SJSA1 (cell line): ENCODE measurements at places on chromosomes 1 and 21.

DNA sequence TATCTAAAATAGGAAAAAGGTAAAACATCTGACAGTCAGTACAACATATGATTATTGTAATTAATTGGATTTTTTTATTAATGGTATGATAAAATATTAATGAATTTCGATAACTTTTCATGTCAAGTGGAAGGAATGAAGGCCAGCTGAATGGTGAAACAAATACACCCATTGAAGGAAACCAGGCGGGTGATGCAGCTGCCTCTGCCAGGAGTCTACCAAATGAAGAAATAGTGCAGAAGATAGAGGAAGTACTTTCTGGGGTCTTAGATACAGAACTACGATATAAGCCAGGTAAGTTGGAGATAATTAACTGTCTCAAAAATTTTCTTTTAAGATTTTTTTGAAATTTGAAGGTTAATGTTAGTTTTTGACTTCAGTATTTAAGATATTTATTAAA, 3.2 kb downstream of the SON start:
- no peak for DNase-seq

- no peak for DNase-seq
Observed at GRCh38 chr1:226440512-226440911, 32.6 kb upstream of the PARP1 start.

- DNase-seq: no peak
Observed at GRCh38 chr1:27955076-27955475, 4.7 kb upstream of the XKR8 start.

DNA sequence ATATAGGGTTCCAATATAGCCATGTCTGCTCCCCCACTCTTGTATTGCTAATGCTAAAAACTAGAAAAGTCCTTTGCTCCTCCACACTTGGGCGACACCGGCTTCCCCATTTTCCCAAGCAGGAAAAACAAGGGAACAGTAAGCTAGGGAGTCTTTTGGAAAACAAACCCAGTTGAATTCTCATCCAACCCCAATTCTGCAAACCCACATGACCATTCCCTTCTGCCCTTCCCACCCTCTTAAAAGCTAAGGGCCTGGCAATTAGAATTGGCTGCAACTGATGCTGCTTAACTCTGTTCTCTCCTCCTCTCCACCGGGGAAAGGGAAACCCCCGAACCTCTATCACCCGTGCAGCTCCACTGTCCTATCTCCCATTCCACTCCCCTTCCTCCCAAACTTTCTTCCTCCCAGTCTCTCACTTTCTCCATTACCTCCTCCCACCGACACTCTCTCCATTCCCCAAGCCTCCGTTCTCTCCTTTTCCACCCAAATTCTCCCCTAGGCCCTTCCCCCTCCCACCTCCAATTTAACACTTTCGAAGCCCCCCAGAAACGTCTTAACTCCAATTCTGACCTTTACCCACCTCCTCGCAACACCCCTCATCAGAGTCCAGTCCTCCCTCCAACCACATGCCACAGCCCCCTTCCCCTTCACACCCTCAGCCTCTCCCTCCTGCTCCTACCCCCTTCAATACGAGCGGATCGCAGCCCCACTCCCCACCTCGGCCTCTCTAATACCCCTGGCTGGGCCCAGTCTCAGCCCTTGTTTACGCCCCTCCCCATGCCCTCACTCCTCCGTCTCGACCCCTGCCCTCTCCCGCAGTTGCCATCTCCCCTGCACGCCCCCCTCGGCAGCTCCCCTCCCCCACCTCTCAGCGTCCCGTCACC, 701 bp downstream of the DEDD start:
- peak; percentile 28 for DNase-seq

DNA sequence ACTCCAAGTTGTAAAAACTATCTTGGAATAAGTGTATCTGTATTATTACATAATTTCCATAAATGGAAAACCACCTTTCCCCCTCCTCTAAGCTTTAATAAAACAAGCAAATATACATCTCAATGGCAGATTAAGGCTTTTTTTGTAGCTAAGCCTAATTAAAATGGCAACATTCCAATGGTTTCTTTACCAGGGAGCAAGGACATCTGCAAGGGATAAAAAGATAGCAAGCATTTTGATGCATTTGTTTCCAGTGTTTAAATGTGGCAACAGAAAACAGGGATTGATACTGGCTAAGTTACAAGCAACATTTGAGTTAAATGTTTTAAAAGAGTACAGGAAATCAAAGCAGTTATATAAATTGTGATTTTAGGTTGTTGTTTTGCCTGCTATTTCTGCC, 1012.7 kb downstream of the ADGRL2 start:
- no peak for DNase-seq

GRCh38 chr1:20185834-20186782, at the start of the genes PLA2G2C and UBXN10:
Gene PLA2G2C (minus strand): TSS chr1:20186518. CDS start chr1:20177363, 9,155 bp downstream.
Gene UBXN10 (plus strand): TSS chr1:20186096. CDS start chr1:20190562, 4,466 bp downstream.
- DNase-seq: no peak

GRCh38 chr1:59498640-59499039, 201.7 kb downstream of the FGGY start:
- peak; percentile 50 for DNase-seq

GRCh38 chr1:109433322-109433721, 7.1 kb upstream of the PSMA5 start:
- DNase-seq: no peak

- peak; percentile 70 for DNase-seq
Observed at GRCh38 chr1:9724706-9725476, 73.4 kb downstream of the PIK3CD start.

DNA sequence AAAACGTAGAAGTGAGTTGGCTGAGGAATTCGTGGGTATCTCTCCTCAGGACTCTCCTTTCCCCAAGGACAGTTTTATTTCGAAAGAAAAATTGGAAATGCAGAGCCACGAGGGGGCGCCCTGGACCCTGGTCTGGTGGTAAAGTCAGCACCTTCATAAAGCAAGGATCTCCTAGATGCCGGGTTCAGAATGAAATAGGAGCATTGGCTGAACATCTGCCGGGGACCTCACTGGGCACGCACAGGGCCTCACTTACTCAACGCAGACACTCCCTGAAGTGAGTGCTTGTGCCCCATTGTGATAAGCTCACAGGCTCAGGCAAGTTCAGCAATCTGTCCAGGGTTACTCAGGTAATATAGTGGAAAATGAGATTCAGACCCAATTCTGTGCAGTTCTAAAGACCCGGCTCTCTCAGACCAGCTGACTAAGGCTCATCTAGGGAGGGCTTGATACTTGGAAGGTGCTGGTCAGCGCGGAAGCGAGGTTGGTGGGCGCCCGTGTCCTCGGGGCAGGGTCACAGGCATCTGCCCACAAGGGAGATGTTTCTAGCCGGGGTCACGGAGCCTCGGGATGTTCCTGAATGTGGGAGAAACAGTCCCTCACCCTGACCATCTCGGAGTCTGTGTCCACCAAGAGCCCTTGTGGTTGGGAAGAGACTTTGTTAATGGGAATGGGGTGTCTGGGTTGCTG, 55.7 kb upstream of the ETV3 start:
- peak; percentile 71 for DNase-seq

- DNase-seq: no peak
Observed at GRCh38 chr1:116561563-116561962, 9.3 kb downstream of the CD58 start.

GRCh38 chr1:66244429-66244828, 289.5 kb upstream of the SGIP1 start:
- no peak for DNase-seq

DNA sequence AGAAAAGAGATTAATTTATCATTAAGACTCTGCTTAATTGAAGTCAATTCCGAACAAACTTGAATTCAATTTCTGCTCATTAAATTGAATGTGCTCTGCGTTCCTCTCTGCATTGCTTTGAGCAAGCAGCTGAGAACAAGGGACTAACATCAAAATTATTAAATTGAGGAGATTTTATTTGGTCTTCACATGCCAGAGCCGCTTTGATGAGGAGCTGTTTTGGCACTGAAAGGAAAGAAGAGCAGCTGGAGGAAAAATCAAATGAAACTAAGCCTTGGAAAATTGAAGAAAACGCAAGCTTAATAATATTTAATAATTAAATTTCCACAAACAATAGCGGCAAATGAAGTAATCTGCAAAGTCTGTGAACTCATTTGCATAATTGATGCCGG, 222.0 kb upstream of the PKN2 start:
- DNase-seq: no peak

- DNase-seq: no peak
Observed at GRCh38 chr21:43808367-43808766, 19.0 kb downstream of the RRP1 start.

GRCh38 chr21:28910280-28910887, 82.3 kb downstream of the LTN1 start:
- DNase-seq: no peak

DNA sequence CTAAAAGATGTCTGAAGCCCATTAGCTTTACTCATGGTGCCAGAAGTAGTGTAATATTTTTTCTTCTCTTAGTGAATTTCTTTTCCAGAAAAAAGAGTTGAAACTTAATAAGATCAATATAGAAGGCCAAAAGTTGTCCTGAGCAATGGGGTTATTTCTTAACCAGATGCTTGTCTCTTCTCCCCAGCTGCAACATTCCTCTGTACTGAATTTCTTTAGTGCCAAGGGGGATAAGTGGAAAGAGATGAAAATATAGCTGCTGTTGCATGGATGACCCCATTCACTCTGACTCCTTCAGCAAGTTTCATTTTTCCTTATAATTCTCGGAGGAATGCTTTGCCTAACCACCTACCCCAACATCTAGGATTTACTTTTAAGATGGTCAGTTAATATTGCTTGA, 675.0 kb downstream of the USP25 start:
- no peak for DNase-seq

DNA sequence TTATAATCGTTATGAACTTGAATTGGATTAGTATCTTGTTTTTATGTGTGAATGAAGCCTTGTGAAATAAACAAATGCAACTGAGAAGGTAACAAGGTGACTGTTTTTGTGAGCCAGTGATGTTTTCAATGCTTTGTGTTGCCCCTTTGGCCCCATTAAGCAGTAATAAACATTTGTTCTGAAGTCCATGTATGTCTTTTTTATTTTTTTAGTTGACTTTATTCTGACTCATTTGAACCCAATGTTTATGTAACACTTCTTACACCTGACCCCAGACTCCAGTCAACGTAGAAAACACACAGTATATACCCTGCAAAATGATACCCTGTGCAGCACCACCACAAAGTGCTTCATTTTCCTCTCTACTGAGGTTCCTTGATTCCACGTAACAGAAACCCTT, 4.6 kb upstream of the CACYBP start:
- no peak for DNase-seq

- no peak for DNase-seq
Observed at GRCh38 chr1:227560393-227561173, 2.8 kb upstream of the ZNF678 start.

DNA sequence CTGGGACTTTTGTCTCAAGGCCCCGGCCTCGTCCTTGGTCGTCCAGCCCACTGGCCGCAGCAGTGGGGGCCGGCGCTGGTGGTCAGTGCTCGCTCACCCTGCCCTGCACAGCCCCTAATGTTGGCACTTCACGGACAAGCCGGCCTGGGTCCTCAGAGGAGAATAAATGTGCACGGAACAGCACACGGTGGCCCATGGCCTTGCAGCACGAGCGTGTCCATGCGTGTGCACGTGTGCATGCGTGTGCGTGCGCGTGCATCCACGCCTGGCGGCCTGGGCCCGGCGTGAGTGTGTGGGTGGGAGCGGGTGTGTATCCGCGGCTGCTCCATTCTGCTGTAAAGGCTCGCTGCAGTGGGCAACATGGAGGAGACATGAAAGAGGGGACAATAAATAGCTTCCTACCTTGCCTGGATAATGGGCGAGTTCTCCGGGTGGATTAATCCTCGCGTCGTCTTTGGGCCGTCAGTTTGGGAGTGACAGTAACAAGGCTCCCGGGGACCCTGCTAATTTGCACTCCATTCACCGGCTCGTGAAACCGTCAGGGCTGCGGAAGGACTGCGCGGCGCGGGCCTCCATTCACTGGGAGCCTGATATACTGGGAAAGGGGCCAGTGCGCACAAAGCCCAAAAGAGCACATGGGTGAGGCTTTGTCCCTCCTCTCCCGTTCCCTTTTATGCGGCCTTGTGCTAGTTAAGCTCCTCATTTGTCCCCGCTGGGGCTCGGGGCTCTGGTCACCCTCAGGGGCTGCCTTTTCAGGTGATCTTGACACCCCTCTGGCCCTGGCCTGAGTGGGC, 142.8 kb downstream of the PRDM16 start:
- no peak for DNase-seq

GRCh38 chr1:160419838-160420169, 19.4 kb downstream of the VANGL2 start:
- no peak for DNase-seq

GRCh38 chr1:151312411-151312810, 14.8 kb downstream of the PI4KB start:
- DNase-seq: peak; percentile 43

GRCh38 chr1:66893712-66894111, 30.9 kb downstream of the DNAI4 start:
- DNase-seq: no peak

- peak; percentile 51 for DNase-seq
Observed at GRCh38 chr1:151968058-151968457, 25.6 kb downstream of the S100A10 start.

- no peak for DNase-seq
Observed at GRCh38 chr1:103459346-103459745, 66.2 kb upstream of the RNPC3 start.

DNA sequence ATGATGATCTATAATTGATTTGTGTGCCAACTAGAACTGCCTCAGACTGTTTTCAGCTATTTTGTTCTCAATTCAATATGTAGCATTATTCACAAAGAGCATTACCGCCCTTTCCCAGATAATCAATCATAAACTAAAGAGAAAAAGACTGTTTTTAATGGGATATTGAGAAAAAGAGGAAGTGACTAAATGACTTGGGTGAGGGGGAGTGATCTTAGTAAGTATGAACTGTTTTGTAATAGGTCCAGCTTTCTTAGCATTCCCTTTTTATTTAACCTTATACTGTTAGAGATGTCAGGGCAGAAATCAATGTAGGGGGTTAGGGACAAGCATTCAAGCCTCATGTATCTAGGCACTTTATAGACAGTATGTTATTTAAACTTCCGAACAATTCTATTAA, 157.8 kb upstream of the DPYD start:
- no peak for DNase-seq

DNA sequence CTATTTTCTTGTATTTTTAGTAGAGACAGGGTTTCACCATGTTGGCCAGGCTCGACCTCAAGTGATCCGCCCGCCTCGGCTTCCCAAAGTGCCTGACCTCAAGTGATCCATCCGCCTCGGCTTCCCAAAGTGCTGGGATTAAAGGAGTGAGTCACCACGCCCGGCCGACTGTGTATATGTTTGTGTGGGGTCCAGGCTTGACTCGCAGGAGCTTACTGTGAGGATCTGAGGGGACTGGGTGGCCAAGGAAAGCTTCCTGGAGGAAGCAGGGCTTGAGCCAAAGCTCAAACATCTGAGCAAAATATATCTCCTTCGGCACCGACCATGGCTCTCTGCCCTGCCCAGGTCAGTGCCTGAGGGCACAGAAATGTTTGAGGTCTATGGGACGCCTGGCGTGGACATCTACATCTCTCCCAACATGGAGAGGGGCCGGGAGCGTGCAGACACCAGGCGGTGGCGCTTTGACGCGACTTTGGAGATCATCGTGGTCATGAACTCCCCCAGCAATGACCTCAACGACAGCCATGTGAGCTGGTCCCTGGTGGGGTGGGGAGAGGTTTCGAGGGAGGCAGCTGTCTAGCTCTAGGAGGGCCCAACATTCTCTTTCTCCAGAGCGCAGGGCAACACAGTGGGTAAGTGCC, 10.5 kb downstream of the PADI3 start:
- peak; percentile 98 for DNase-seq
